Caco-2 (cell line): ENCODE measurements at places on chromosomes 16 and 17. TPM values are rescaled to one million over a fixed set of nuclear protein-coding genes. Genes with fewer than 3 reads are reported as not detected.

DNA sequence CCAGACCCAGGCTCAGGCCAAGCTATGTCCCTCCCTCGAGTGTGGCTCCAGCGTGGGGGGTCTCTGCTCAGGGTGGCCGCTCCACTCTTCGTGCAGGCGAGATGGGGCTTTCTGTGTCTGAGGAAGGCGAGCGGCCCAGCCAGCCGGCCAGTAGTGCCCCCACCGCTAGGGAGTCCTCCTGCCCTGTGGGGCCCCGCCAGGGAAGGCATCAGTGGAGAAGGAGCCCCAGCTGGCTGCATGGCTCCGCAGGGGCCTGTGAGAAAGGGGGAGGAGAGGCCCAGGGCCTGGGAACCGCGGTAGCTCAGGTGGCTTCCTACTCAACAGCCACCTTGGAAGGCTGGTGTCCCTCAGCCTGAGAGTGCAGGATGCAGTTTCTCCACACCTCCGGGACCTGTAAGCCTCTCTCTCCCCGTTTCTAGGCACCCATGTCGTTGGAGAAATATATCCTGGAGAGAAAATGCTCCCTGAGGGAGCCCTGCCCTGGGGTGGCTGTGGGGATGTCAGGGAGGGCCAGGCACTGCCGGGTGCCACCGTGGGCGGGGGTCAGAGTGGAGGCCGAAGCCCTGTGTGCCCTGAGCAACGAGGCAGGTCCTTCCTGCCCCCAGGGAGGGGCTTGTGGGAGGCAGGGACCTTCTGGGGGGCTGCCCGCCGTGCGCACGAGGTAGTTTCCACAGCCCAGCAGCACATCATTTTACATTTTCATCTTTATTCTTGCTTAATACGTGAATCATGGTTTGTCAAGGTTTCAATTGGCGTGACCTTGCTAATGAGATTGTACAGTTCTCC, 3.3 kb downstream of the PIGQ start:
- no peak for DNase-seq

DNA sequence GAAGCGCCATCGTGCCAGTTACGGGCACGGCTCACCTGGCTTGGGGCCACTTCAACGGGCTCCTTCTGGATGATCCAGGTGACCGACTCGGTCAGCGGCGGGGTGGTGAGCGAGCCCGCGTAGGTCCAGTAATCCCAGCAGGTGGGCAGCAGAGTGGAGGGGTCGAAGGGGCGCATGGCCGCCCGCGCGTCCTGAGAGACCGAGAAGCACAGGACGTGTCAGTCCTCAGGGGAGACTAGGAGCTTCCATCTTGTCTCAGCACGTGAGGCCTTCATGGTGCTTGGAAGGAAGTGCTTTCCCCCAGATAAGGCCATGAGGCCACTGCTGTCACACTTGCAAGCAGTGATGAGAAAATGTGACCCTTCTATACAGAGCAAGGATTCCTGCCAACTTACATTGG, 22.5 kb upstream of the SLC7A5 start:
- no peak for DNase-seq

DNA sequence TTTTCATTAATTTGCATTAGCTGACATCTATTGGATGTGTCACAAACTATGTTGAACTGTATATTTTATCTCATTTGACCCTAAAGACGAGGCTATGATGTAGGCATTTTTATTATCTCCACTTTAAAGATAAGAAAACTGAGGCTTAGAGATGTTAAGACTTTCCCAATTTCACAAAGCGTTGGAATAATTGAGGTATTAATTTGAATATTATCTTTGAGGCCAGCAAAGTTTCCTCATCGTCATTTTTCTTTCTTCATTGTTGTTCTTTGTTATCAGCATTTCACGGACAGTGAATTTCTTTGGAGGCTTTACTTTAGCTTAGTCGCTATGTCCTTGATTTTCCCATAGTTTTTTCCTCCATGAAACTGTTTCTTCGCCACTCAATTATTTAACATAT, 227.5 kb upstream of the MYOCD start:
- DNase-seq = no peak

- no peak for DNase-seq
Measured at GRCh38 chr16:79659344-79659743, 58.8 kb upstream of the MAF start.

- peak; percentile 31 for DNase-seq
Measured at GRCh38 chr16:25838724-25839186, 147.0 kb downstream of the HS3ST4 start.

GRCh38 chr16:51107742-51108141, 43.3 kb downstream of the SALL1 start:
- DNase-seq = no peak

GRCh38 chr17:59501690-59502089, 63.7 kb upstream of the DHX40 start:
- no peak for DNase-seq

DNA sequence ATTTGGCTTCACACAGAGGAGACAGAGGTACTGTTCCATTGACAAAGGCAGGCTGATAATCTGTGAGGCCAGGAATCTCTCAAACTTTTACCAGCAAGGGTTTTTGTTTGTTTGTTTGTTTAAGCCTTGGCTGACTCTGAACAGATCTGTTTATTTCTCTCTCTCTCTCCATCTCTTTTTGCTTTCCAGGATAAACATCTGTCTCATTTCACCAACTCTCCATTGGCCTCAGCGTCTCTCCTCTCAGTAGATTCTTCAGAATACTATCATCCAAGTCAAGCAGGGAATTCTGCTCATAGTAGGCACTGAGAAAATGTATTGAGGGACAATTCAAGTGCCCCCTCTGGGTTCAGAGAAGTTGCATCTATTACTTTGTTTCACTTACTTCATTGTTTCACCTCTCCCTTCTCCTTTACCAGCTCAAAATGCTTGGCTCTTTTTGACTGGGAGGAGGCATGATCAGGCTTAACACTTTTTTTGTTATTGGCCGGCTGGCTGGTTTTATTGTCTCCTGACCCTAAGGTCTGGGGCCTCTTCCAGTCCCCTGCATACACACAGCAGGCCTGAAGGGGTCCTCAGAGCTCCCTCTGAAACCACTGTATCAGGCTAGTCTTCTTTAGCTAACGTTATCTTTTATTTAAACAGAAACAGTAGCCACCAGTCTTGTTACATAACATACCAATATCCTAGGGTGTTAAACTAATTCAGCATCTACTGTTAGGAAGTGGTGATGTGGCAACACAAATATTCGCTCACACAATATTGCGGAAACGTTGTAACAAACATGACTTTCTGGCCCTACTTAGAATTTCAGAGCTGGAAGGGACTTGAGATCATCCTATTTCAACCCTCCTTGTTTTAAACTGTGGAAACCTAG, 2.0 kb upstream of the YPEL2 start:
- DNase-seq = peak; percentile 80

DNA sequence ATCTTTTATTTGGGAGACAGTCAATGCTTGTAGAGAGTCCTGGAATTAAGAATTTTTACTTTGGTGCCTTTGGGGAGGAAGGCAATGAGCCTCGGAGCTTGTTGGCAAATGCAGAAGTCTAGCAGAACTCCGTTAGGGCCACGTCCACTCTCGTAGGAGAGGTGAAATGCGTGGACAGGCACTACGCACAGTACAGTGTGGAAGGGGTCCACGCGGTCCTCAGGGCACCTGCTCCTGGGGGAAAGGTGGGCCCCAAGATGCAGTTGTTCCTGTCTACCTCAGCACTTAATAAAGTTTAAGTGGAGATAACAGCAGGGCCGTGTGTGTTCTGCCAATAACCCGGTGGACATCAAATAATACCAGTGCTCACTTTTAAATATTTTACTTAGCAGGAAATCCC, 1.8 kb downstream of the RAB11FIP3 start:
- no peak for DNase-seq

- no peak for DNase-seq
Measured at GRCh38 chr16:57534337-57534880, 2.0 kb downstream of the CCDC102A start.

DNA sequence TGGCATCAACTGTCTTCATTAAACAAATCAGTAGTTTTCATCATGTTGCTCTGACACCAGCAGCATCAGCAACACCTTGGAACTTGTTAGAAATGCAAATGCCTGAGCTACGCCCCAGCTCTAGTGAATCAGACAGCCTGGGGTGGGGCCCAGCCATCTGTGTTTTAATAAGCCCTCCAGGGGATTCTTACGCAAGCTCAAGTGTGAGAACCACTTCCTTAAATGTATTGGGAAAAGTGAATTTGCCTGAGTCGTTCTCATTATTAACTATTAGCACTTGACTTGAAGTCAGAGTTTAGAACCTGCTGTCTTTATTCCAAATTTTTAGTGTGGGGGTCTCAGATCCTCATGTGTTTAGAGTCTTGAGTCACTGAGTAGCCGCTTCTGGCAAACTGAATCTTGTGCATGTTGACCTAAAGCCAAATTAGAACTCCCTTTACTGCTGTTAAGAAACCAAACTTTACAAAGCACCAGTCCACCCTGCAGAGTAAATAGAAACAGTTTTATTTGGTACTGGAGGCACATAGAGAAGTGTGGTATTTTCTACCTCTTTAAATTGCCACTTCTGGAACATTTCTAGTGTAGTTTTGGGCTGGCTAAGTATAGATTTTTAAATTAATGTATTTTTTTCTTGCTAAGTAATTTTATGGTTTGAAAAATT, 137.4 kb upstream of the COX10 start:
- no peak for DNase-seq

DNA sequence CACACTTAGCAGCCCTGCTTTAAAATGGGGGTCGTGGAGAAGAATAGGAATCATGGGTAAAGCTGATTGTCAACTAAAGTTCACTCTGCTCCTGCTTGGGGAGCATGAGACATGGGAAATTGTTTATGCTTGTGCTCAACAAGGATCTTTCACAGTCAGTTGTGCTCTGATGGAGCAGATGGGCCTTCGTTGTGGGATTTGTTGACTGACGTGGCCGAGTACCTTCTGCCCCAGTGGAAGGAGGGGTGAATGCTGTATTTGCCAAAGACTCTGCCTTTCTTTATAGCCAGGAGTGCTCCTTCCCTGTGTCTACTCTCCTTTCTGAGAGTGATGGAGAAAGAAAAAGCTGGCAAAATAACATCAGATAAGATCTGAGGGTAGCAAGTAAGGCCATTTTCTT, 11.4 kb downstream of the ARSG start:
- DNase-seq = no peak

GRCh38 chr17:6913608-6914443, 82.0 kb upstream of the ALOX12 start:
- peak; percentile 69 for DNase-seq

GRCh38 chr16:50594308-50595260, 46.4 kb downstream of the NKD1 start:
- no peak for DNase-seq

- no peak for DNase-seq
Measured at GRCh38 chr17:67440277-67441051, 63.4 kb downstream of the PITPNC1 start.

GRCh38 chr16:10240854-10241613, 58.8 kb upstream of the GRIN2A start:
- DNase-seq = no peak

DNA sequence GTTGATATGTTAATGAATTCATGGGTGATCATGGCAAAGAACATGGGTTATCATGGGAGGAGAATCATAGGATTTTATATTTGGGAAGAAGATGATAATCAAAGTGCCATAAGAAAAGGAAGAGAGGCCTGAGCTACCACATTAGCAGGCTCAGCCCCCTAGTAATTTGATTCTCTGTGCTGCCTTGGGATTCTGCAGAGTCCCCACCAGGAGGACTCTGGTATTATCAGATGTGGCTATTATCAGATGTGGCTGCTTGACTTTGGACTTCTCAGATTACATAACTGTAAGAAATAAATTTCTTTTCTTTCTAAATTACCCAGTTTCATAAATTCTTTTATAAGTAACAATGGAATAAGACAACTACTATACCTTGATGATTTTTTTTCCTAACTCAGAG, 137.6 kb downstream of the ITFG1 start:
- no peak for DNase-seq

UTS2R gene
- 0.66 and 1.3 TPM in 2 replicates for total RNA-seq

GNG13 gene
- total RNA-seq = not detected in 2 replicates

PRSS53 gene
- 1.8 and 2.1 TPM in 2 replicates for total RNA-seq

TBC1D3B gene
- 9.1 and 12.5 TPM in 2 replicates for total RNA-seq

TLCD2 gene
- total RNA-seq = 10.1 and 12.0 TPM in 2 replicates

KRTAP1-5 gene
- total RNA-seq = not detected in 2 replicates

NPIPB13 gene
- total RNA-seq = 6.7 and 7.8 TPM in 2 replicates
